ENCODE measurements at places on chromosomes 3 and 15.

DNA sequence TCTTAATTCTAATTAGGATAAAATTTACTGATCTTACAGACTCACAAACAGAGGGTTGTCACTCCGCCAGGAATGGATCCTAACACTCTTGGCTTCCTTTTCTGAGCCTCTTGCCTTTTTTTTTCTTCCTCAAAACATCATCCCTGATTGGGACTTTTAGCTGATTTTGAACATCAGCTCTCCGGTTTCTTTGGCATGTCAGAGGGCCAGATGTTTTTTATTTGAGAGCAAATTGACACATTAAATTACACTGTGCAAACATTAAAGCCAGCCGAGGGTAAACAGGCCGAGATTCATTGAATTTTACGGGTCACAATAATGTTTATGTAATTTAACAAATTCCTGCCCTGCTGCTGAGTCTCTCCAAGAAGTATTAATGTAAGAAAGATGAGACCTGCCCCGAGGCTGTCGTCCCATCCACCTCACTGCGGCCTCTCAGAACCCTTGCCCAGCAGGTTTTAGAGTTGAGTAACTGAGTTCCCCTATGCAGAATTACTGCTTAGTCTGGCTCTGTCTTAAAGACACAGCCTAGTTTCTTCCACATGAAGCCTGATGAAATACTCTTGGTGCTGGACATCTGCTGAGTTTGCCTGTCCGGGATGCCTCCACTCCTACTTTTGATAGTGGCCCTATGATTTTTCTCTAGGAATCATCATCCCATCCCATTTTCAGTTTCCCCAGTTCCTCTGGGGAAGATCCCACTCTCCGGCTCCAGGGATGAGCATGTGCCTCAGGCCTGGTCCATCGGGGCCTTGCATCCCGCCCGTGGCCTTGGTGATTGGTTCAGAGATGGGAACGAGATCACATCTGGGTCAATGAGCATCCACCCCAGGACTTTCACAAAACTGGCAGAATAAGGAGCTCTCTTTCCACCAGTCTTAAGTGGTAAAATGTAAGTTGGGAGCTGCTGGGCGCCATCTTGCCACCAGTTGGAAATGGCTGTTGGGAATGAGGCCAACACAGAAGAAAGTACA is 226.6 kb upstream of the TLE3 start:
- no peak for DNase-seq

DNA sequence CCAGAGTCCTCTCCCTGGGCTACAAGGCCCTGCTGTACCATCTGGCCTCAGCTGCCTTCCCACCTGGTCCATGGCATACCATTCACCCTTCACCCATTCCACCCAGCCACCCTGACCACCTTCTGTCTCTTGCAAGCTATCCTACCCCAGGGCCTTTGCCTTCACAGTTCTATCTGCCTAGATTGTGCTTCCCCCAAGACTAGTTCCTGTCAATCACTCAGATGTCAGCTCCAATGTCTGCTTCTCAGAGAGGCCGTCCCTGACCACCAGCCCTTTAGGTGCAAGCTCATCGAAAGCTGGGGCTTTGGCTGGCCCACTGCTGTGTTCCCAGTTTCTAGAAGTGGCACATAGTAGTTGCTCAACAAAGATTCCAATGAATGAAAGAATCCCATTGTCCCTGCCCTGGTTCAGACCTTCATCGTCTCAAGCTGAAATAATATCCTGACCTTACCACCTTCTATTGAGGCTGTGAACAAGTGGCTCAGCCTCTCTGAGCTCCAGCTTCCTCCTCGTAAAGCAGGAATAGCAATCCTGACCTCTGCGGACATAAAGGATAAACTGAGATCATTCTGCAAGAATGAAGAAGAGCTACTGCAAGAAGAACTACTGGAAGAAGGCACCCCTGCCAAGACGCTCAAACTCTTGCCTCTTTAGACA is 15.8 kb downstream of the EFCAB12 start:
- no peak for DNase-seq

DNA sequence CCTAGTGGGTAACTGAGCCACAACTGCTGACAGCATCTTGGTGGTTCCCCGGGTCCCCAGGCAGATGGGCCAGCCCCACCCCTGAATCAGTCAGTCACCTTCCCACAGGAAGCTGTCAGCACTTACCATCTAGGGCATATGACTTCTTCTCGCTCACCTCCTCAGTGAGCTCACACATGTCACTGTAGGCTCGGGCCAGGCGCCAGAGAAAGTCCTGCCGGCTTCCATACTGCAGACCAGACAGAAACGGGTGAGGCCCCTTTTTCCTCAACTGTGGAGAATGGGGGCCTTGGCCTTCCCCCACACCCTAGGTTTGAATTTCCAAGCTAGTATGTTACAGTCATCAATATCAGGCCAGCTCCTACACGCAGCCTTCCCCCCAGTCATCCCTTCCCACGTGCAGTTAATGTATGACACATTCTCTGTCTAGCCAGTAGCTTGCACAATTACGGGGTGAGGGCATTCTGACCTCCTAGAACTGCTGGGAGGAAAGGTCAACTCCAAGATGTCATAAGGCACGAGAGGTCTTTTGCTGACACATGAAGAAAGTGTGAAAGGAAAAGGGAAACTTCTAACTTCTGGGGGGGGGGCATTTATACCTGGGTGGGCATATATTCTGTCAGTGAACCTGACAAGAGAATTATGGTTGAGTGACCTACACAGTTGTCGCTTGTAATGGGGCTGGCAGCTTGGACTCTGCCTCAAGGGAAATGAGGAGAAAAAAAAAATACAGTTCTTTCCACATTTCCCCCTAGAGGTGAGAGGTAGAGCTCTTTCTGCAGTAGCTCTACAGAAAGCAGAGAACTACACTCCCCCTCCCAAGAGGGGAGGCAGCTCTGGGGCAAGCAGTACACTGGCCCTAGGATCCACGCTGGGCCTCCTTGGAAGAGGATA is 10.9 kb downstream of the RMDN3 start:
- no peak for DNase-seq

DNA sequence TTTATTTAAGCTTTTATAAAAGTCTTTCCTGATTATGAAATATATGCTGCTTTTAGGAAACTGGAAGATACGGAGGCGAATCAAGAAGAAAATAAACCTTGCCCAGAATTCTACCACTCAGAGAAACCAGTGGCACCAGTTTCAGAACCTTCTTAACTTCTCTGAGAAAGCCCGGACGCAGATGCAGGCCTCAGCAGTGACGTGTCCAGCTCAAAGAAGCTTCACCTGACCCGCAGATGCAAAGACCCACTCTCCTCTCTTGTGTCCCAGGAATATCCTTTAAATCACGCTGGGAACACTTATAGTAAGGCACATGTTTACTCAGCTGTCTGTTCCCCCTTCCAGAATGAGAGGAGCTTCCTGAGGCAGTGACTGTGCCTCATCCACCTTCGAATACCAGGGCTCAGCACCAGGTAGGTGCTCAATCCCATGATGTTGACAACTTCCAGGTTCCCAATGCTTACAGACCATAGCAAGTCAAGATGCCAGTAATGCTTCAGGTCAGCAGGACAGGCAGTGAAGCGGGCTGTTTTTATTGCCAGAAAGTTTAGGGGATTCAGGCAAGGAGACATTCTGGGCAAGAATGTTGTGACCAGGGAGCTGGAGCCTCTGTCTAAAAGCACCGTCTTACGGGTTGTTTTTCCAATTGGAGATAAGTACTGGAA is 39.9 kb upstream of the LDHAL6B start:
- DNase-seq, result no peak

- no peak for DNase-seq
Observed at GRCh38 chr3:8848696-8849131, 79.3 kb upstream of the OXTR start.

GRCh38 chr3:1214933-1215332 is 122.1 kb downstream of the CNTN6 start:
- no peak for DNase-seq

- DNase-seq, result no peak
Observed at GRCh38 chr3:2847062-2847841, 262.9 kb downstream of the IL5RA start.

GRCh38 chr3:69791919-69792399 is 52.7 kb downstream of the MITF start:
- no peak for DNase-seq

DNA sequence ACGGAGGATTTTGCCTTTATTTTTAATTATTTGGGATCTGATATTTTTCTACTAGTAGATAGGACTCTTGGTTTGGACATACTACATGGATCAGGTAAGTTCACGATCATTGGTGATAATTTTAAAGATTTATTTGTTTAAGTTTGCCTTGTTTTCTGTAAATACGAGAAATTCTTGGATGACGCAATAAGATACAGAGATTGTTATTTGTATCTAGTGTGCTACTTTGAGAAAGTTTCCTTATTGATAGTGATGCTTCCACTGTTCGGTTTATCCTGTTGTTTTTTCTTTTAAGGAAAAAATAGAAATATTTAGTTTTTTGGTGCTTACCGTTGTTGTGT is 577 bp downstream of the CHD2 start:
- no peak for DNase-seq

DNA sequence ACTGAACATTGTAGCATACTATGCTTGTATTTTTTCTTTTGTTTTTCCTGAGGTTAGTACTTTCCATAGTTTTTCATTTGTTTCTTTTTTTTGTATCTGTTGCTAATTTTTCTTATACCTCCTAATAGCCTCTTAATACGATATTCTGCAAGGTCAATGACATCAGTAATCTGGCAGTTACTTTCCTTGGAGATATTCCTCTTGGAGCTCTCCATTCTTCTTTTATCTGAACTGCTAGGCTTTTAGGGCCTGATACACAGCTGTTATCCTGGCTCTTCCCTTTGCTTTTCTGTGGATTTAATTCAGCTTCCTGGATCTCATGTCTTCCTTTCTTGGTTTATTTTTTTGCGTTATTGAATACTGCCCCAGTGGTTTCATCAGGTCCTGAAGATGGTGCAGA is 12.9 kb downstream of the ALPK3 start:
- no peak for DNase-seq

DNA sequence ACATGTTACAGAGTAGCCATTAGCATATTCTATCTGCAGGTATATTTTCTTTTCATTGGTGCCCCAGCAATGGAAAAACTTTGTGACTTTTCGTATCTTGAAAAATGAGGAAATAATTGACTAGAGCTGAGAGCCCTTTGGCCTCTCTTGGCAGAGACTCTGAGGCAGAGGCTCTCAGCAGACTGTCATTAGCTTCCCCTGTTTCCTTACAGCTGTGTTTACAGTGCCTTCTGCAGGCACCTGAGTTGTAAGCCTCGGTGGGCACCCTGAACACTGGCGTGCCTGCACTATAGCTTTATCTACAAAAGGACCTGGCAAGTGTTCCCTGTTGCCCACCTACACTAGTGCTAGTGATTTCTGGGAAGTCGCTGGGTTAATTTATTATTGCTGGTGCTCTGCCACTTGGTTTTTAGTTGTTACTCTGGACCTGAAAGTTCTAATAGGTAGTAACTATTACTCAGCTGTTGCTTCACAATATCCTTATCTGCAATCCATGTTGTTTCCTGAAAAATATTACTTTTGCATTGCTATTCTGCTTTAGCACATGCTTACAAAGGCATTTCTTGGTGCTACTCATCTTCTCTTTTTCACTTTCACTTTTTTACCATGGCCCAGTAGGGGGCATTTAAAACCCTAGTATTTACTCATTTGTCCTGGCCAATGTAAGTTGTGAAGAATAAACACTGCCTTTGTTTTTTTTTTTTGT is 7.8 kb upstream of the GPR171 start:
- no peak for DNase-seq

DNA sequence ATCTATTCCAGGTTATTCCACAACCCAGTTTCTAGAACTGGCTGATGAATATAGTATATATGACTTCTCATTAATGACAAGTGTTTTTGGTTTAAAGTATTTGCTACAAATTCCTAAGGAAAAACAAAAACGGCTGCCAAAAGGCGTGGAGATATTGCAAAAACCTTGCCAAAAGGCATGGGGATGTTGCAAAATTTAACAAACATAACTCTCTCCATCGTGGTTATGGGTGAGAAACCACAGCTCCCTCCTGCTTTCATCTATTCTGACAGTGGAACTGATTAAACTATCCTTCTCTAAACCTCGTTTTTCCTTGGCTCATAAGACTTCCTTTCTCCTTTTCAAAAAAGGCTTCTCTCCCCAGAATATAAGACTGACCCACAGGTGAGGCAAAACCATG is 342.0 kb upstream of the PDZRN3 start:
- DNase-seq, result no peak

- DNase-seq, result no peak
Observed at GRCh38 chr3:36178018-36178417, 202.3 kb upstream of the STAC start.

- DNase-seq, result no peak
Observed at GRCh38 chr3:24520976-24521419, 26.3 kb upstream of the THRB start.

DNA sequence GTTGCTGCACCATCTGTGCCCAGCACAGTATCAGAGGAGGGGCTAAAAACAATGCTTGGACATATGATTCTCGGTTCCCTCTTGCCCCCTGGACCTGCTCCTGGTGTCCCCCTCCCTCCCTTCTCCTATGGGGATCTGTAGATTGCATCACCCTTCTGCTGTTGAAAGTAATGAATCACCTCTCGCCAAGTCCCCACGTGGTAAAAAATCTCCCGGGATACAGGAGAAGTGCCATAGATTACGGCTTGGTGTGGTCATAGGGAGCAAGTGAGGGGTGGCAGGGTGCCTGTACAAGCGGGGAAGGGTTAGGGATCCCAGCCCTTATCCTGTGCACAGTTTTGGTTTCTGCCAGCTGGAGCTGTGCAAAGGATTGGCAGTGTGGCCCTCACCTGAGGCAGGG is 37.7 kb downstream of the AMOTL2 start:
- DNase-seq, result no peak

DNA sequence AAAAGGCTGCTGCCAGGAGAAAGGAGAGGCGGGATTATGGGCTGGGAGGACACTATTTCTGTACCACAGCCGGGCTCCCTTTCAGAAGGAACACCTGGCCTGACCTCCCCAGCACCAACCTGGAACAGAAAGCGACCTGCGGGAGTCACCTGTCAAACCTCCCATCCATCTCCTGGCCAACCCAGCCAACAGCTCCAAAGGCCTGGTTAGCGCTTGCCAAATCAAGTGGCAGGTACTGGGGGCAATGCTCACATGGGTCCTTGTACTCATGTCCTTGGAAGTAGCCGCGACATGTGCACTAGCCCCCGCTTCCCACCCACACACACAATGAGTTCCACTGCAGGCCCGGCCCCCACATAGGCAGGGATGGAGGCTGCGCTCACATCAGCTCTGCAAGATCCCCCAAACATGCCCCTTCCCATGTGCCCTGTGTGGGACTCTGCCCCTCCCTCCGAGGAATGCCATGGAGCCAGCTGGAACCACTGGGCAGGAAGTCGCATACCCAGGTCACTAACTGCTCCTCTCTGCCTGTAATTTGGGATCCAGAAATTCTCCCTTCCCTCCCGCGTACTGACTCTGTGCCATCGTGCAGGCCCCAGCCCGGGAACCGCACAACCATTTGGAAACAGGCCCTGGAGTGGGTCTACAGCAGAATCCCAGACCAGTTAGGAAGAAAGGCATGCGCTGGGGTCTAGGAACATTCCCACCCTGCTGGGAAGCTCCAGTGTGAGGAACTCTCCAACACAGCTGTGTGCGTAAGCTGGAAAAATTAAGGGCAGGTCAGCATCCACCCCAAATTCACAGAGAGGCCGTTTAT is 98.9 kb downstream of the LRIG1 start:
- no peak for DNase-seq

Data from activated CD8-positive, alpha-beta memory T cell treated with anti-CD3 and anti-CD28 coated beads for 1 hour (primary cell).